ENCODE measurements at places on chromosomes 11 and 22. TPM values are rescaled to one million over a fixed set of nuclear protein-coding genes. Genes with fewer than 3 reads are reported as not detected.
A peak's percentile ranks its signal among the peaks of the same experiment; 100 is the strongest.

GRCh38 chr11:86692746-86693145 is 20.3 kb upstream of the ME3 start:
- H3K4me3 ChIP-seq, result no peak overlapping the region
- no peaks in the 10 kb centered on the region for H3K4me1 ChIP-seq
- no peak for DNase-seq
- no peak overlapping the region for H3K27ac ChIP-seq
- no peaks in the 10 kb centered on the region for H3K36me3 ChIP-seq

- no peaks in the 10 kb centered on the region for H3K36me3 ChIP-seq
- no peak overlapping the region for H3K27ac ChIP-seq
- H3K4me1 ChIP-seq, result no peaks in the 10 kb centered on the region
- no peak for DNase-seq
- no peaks in the 10 kb centered on the region for H3K27me3 ChIP-seq
Measured at GRCh38 chr11:6127881-6128280, 20.4 kb downstream of the OR56B4 start.

DNA sequence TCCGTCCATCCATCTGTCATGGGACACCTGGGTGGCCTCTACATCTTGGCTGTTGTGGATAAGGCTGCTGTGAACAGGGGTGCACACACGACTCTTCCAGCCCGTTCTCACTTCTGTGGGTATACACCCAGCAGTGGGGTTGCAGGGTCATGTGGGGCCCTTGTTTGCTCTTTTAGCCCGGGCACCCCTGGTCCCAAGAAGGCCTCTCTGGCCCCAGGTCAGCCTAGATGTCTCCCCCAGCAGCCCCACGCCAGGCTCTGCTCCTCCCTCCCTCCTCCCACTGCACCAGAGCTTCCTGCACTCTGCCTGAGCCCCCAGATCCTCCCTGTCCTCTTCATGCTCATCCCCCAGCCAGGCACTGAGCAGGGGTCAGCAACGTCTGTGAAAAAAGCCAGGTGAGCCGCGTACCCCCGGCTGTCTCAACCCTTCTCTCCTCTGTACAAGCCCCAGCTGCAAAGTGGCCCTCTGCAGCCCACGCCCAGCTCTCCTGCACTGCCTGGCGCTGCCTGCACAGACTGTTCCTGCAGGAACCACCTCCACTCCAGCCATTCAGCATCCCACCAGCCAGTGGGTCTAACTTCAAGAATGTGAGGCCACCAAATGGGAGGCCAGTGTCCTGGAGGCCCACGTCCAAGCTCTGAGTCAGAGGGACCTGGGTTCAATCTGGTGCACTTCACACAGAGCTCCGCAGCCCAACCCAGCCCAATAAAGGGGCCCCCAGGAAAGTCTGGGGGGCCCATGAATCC is 1508.9 kb downstream of the BRD1 start:
- DNase-seq, result no peak
- H3K4me1 ChIP-seq, result no peaks in the 10 kb centered on the region
- H3K4me3 ChIP-seq, result no peak overlapping the region
- H3K27ac ChIP-seq, result no peak overlapping the region
- H3K36me3 ChIP-seq, result no peaks in the 10 kb centered on the region
- no peaks in the 10 kb centered on the region for H3K27me3 ChIP-seq

GRCh38 chr22:43823353-43823908 is 11.3 kb upstream of the EFCAB6 start:
- H3K36me3 ChIP-seq, result peaks cover 15% of the 10 kb centered on the region
- H3K4me1 ChIP-seq, result peaks cover 14% of the 10 kb centered on the region
- no peak overlapping the region for H3K4me3 ChIP-seq
- no peaks in the 10 kb centered on the region for H3K27me3 ChIP-seq
- H3K27ac ChIP-seq, result no peak overlapping the region
- peak; percentile 68 for DNase-seq

GRCh38 chr11:62001450-62002191 is 34.2 kb upstream of the FTH1 start:
- H3K27me3 ChIP-seq, result no peaks in the 10 kb centered on the region
- no peak for DNase-seq
- H3K4me3 ChIP-seq, result no peak overlapping the region
- H3K36me3 ChIP-seq, result no peaks in the 10 kb centered on the region

DNA sequence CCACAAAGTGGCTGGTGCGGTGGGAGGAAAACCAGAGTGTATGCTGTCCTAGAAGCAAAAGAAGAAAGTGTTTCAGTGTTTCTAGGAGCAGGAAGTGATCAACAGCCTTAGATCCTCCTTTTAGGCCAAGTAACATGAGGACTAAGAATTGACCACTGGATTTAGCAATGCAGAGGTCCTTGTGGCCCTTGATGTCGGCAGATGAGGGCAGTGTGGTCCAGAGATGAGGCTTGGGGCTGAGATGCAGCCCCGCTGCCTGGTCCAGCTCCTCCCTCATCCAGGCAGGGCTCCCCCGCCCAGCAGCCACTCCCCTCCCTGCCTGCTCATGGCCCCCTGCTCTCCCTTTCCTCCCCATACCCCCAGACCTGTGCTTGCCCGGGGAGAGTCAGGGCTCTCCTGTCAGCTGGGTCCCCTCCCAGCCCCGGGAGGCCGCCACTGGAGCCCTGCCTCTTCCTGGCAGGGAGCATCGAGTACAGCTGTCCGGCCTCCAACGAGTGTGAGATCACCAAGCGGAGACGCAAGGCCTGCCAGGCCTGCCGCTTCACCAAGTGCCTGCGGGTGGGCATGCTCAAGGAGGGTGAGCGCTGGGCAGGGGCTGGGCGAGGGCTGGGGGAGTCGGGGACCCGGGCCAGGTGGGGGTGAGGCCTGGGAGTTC is 3.7 kb downstream of the TRMT112 start:
- no peaks in the 10 kb centered on the region for H3K4me1 ChIP-seq
- H3K4me3 ChIP-seq, result no peak overlapping the region
- peaks cover 28% of the 10 kb centered on the region for H3K36me3 ChIP-seq
- DNase-seq, result no peak
- no peak overlapping the region for H3K27ac ChIP-seq

DNA sequence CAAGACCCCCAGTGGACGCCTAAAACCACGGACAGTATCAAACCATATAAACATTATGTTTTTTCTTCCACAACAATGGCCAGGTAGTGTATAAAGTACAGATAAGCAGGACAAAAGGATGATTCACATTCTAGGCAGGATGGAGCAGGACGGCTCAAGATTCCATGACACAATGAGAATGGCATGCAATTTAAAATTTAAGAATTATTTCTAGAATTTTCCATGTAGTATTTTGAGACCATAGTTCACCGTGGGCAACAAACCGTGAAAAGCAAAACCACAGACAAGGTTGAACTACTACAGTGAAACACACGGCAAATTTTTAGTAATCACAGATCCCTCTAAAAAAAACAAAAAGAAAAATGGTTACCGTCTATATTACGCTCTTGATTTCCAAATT is 7.5 kb downstream of the NARS2 start:
- no peaks in the 10 kb centered on the region for H3K4me1 ChIP-seq
- no peak for DNase-seq
- peaks cover 81% of the 10 kb centered on the region for H3K36me3 ChIP-seq
- no peak overlapping the region for H3K4me3 ChIP-seq
- no peak overlapping the region for H3K27ac ChIP-seq

- H3K27ac ChIP-seq, result no peak overlapping the region
- no peak for DNase-seq
- H3K27me3 ChIP-seq, result no peaks in the 10 kb centered on the region
- no peaks in the 10 kb centered on the region for H3K4me1 ChIP-seq
- no peaks in the 10 kb centered on the region for H3K36me3 ChIP-seq
Measured at GRCh38 chr11:56271092-56271491, 2.9 kb upstream of the OR5T1 start.

GRCh38 chr11:109075976-109076375 is 346.0 kb upstream of the C11orf87 start:
- no peaks in the 10 kb centered on the region for H3K36me3 ChIP-seq
- no peaks in the 10 kb centered on the region for H3K27me3 ChIP-seq
- no peak overlapping the region for H3K4me3 ChIP-seq
- H3K27ac ChIP-seq, result no peak overlapping the region
- H3K4me1 ChIP-seq, result no peaks in the 10 kb centered on the region

GRCh38 chr11:130471731-130472433 is 23.4 kb downstream of the ADAMTS15 start:
- no peak for DNase-seq
- no peak overlapping the region for H3K4me3 ChIP-seq
- no peaks in the 10 kb centered on the region for H3K4me1 ChIP-seq
- no peak overlapping the region for H3K27ac ChIP-seq
- no peaks in the 10 kb centered on the region for H3K27me3 ChIP-seq

GRCh38 chr22:37371491-37371890 is 55.8 kb downstream of the ELFN2 start:
- no peak for DNase-seq
- H3K27ac ChIP-seq, result no peak overlapping the region
- H3K27me3 ChIP-seq, result no peaks in the 10 kb centered on the region
- H3K4me3 ChIP-seq, result no peak overlapping the region
- no peaks in the 10 kb centered on the region for H3K36me3 ChIP-seq

DNA sequence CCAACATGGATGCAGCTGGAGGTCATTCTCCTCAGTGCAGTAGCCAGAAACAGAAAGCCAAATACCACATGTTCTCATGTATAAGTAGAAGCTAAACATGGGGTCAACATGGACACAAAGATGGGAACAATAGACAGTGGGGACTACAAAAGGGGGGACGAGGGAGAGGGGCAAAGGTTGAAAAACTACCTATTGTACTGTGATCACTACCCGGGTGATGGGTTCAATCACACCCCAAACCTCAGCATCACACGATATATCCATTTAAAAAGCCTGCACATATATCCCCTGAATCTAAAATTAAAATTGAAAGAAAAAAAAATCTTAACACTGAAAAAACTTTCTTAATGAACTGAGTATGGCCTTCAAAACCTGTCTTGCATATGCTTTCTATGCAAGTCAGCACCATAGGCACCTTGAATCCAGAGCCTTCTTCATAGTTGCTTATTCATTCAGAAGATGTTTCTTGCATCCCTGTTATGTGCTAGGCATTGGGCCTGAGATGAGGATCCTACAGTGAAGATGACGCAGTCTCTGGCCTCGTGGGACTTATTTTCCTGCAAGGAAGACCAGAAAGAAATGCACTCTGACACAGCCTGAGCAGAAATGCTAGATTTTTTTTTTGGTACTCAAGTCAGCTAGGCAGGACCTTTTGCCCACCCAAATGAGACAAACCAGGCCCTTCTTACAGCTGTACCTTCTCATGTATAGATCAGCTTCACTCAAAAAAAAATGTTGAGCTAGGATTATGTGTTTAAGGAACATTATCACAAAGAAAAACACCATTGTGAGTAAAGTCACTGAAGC is 21.0 kb downstream of the NNMT start:
- no peak for DNase-seq
- no peaks in the 10 kb centered on the region for H3K36me3 ChIP-seq
- no peaks in the 10 kb centered on the region for H3K4me1 ChIP-seq
- H3K4me3 ChIP-seq, result no peak overlapping the region
- H3K27me3 ChIP-seq, result no peaks in the 10 kb centered on the region

DNA sequence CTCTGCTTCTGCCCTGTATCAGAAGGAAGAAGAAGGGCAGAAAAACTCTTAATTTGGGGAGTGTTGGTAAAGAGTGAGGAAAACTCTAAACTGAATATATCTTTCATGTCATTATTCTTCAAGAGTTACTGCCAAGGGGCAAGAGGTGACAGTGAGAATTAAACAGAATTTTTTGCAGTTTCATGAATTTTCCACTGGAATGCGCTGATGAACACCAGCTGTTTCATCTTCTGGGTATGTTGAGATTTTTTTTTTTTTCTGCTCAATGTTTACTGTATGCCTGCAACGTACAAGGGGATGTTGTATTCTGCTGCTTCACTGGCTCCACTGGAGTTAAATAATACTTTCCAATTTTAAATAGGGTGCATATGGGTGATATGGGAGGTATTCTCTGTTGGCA is 117.8 kb downstream of the FAM76B start:
- H3K36me3 ChIP-seq, result no peaks in the 10 kb centered on the region
- no peaks in the 10 kb centered on the region for H3K27me3 ChIP-seq
- H3K4me1 ChIP-seq, result peaks cover 3% of the 10 kb centered on the region
- H3K27ac ChIP-seq, result no peak overlapping the region

DNA sequence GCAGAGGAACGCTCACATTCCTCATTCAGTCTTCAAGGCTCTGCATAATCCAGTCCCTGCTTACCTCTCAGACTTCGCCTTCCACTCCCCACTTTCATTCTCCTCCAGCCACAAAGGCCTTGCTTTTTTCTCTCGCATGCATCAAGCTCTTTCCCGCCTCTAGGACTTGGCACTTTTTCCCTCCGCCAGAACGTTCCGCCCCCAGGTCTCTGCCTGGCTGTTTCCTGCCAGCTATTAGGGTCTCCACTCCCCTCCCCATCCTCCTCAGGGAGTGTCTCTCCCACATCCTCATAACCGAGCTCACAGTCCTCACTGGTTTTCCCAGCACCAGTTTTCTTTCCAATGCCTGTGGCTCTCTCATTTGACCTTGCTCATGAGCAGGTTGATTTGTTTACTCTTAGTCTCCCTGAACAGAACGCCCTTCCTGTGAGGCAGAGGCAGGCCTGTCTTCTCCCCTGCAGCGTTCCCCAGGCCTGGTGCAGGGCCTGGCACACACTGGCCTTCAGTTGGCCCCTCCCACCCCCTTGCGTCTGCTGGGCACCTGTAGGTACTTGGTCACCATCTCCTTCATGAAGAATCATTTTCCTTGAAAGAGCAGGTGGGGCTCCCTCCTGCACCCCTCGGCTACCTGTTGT is 75.2 kb downstream of the RTL6 start:
- no peaks in the 10 kb centered on the region for H3K27me3 ChIP-seq
- peak; percentile 44 for DNase-seq
- H3K36me3 ChIP-seq, result no peaks in the 10 kb centered on the region
- no peak overlapping the region for H3K27ac ChIP-seq

- DNase-seq, result no peak
- H3K27me3 ChIP-seq, result no peaks in the 10 kb centered on the region
- H3K27ac ChIP-seq, result no peak overlapping the region
- H3K36me3 ChIP-seq, result peaks cover 23% of the 10 kb centered on the region
- H3K4me1 ChIP-seq, result no peaks in the 10 kb centered on the region
- H3K4me3 ChIP-seq, result peak overlapping the region; percentile 99
Measured at GRCh38 chr22:28773461-28773867, 969 bp downstream of the CCDC117 start.

DNA sequence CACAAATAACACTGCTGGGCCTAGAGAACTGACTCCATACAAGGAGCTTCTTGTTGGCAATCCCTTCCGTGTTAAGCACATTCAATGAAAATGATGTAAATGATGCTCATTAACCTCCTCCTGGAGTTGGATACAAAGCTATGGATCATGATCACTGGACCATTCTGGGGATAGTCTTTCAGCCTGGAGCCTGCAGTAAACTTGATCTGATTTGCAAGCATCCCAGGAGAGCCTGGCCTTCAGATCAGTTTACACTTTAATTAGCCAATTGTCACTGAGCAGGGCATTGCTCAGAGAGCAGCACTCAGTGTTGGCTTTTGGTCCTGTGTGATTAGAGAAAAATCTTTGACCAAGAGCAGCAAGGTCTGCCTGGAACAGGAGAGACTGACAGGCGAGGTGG is 45.6 kb downstream of the ARFGAP3 start:
- H3K36me3 ChIP-seq, result peaks cover 66% of the 10 kb centered on the region
- no peaks in the 10 kb centered on the region for H3K27me3 ChIP-seq
- H3K4me3 ChIP-seq, result no peak overlapping the region
- no peak for DNase-seq
- H3K4me1 ChIP-seq, result no peaks in the 10 kb centered on the region
- H3K27ac ChIP-seq, result no peak overlapping the region

The CALCA gene
- not detected for total RNA-seq

The OR52E8 gene
- total RNA-seq, result not detected

The HEPN1 gene
- not detected for total RNA-seq

The SMTNL1 gene
- not detected for total RNA-seq

The VPREB1 gene
- total RNA-seq, result not detected

The ASPHD2 gene
- total RNA-seq, result 7.2 TPM

The SLC17A6 gene
- not detected for total RNA-seq

Data from endodermal cell (in vitro differentiated cells).